ENCODE measurements at places on chromosomes 12 and 14.

GRCh38 chr14:41303506-41303905 is 303.2 kb upstream of the LRFN5 start:
- peak; percentile 38 for DNase-seq

DNA sequence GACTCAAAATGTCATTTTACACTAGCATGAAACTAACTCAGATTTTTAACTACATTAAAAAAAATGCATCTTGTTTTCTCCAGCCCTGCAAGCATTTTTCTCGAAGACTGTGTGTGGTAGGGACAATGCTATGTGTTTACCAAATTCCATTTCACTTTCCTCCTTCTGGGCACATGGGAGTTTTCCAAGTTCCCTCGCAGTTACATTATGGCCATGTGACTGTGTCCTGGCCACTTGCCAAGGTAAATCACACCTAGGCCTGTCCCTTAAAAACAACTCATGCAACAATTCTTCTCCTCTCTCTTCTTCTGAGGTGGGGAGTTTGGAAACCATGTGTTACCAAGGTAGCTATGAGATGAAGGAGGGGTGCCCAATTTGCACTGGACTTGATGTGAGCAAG is 108.7 kb downstream of the SYT10 start:
- no peak for DNase-seq

GRCh38 chr14:36245223-36245622 is 68.7 kb upstream of the PTCSC3 start:
- no peak for DNase-seq

- no peak for DNase-seq
These were observed 77.2 kb upstream of the DCD start for GRCh38 chr12:54725233-54725843.

- DNase-seq = no peak
These were observed 102.5 kb downstream of the BEGAIN start for GRCh38 chr14:100484531-100485267.

DNA sequence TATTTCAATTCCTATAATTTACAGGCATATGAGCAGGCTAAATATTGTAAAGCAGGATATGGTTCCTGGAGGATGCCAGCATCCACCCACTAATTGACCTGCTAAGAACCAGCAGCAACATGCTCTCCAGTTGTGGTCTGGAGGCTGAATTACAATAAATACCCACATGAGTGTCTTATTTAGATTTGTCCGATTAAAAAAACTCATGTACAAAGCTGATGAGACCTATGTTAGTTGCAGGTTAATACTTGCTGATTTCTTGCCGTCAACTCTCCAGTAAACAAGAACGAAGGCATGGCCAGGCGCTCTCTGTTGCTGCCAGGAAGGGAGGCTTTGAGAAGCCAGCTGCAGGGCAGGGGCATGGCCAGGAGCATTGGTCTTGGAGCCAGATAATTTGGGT is 169.3 kb upstream of the PRICKLE1 start:
- no peak for DNase-seq

GRCh38 chr12:60845696-60846095 is 1249.9 kb downstream of the SLC16A7 start:
- DNase-seq = no peak
